ENCODE measurements at places on chromosomes 11 and 22. TPM values are rescaled to one million over a fixed set of nuclear protein-coding genes. Genes with fewer than 3 reads are reported as not detected.

The TRIM6 gene
- not detected for total RNA-seq

The C22orf31 gene
- total RNA-seq = not detected

The YDJC gene
- total RNA-seq = 54.0 TPM

The OPCML gene
- total RNA-seq = not detected

The ARHGAP42 gene
- 0.93 TPM for total RNA-seq

- no peaks in the 10 kb centered on the region for H3K36me3 ChIP-seq
- H3K4me1 ChIP-seq = peaks cover 51% of the 10 kb centered on the region
- DNase-seq = no peak
- H3K27ac ChIP-seq = peak overlapping the region; percentile 90
- no peaks in the 10 kb centered on the region for H3K27me3 ChIP-seq
These were observed 1.2 kb upstream of the CASTOR1 start for GRCh38 chr22:30290342-30291057.

DNA sequence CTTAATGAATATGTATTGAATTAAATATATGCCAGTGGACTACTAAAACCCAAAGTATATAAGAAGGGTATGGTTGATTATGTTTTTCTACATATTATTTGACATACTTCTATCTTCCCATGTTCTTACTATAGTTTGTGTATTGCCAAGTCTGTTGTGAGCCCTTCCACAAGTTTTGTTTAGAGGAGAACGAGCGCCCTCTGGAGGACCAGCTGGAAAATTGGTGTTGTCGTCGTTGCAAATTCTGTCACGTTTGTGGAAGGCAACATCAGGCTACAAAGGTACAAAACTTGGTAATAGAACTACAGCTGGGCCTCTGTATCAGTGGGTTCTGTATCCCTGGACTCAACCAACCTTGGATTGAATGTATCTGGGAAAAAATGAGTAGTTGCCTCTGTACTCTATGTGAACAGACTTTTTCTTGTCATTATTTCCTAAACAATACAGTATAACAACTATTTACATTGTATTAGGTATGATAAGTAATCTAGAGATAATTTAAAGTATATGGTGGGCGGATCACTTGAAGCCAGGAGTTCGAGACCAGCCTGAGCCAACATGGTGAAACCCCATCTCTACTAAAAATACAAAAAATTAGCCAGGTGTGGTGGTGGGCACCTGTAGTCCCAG is 38.7 kb upstream of the TTC36 start:
- peak overlapping the region; percentile 84 for H3K27ac ChIP-seq
- H3K27me3 ChIP-seq = no peaks in the 10 kb centered on the region
- no peak overlapping the region for H3K4me3 ChIP-seq
- peaks cover 15% of the 10 kb centered on the region for H3K36me3 ChIP-seq
- DNase-seq = peak; percentile 80

GRCh38 chr11:117900121-117900648 is 23.7 kb upstream of the FXYD6 start:
- no peaks in the 10 kb centered on the region for H3K36me3 ChIP-seq
- no peaks in the 10 kb centered on the region for H3K27me3 ChIP-seq
- no peak overlapping the region for H3K4me3 ChIP-seq
- H3K27ac ChIP-seq = no peak overlapping the region
- H3K4me1 ChIP-seq = no peaks in the 10 kb centered on the region

DNA sequence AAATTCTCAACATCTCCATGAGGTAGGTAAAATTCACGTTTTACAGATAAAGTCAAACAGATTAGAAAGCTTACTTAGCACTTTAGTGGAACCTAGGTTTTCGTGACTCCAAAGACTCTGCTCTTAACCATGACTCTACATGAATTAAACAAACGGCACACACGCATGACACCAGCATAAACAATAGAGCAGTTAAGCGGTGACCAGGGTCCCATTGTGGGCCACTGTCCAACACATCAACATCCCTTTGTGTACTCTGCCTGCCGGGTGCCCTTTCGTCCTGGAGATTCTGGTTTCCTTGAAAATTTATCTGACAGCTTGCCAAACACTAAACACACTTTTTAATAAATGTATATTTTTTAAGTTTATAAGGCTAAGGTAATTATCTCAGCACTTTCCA is 941.7 kb downstream of the OPCML start:
- H3K27me3 ChIP-seq = peaks cover 20% of the 10 kb centered on the region
- no peaks in the 10 kb centered on the region for H3K36me3 ChIP-seq
- no peak for DNase-seq
- no peaks in the 10 kb centered on the region for H3K4me1 ChIP-seq
- no peak overlapping the region for H3K27ac ChIP-seq
- no peak overlapping the region for H3K4me3 ChIP-seq

- H3K4me1 ChIP-seq = peaks cover 69% of the 10 kb centered on the region
- no peak for DNase-seq
These were observed 18.8 kb upstream of the OR5B21 start for GRCh38 chr11:58526721-58527120.

DNA sequence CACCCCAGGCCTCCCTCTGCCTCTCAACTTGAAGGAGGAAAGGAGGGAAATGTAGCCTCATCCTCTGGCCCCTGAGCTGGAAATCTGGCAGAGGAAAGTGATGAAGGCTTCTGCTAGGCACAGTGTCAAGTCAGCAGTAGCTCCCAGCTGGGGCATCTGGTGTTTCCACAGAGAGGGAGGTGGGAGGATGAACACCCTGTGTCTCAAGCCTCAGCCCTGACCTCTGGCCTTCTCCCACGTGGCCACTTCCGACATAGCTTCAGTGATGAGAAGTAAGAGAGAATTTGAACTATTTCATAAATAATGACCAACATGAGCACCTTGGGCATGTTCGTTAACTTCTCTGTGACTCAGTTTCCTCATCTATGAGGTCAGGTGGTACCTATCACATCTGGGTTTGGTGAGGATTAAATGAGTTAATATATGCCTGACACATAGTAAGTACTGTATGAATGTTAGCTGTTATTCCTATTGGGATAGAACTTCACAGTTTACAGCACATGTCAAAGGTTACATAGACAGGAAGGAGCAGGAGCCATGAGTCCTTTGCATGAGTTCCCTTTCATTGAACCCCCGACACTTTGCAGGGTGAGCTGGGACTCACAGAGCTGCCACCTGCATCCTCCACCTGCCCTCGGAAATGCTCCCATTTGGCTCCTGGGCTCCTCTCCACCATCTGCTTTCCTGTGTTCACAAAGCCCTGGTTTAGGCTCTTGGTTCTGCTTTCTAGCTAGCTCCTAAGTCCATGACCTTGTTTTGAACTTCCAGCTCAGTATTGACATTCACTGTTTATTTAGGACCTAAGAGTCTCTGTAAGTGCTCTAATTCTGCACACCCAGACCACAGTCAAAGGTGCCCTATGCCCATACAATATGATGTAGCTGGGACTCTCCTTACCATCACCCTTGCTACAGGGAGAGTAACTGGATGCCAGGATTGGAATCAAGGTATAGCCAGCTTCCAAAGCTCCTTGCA is 61.7 kb downstream of the CSNK2A3 start:
- H3K4me1 ChIP-seq = no peaks in the 10 kb centered on the region
- no peak overlapping the region for H3K27ac ChIP-seq
- H3K36me3 ChIP-seq = no peaks in the 10 kb centered on the region
- H3K27me3 ChIP-seq = peaks cover 8% of the 10 kb centered on the region
- no peak for DNase-seq
- no peak overlapping the region for H3K4me3 ChIP-seq

DNA sequence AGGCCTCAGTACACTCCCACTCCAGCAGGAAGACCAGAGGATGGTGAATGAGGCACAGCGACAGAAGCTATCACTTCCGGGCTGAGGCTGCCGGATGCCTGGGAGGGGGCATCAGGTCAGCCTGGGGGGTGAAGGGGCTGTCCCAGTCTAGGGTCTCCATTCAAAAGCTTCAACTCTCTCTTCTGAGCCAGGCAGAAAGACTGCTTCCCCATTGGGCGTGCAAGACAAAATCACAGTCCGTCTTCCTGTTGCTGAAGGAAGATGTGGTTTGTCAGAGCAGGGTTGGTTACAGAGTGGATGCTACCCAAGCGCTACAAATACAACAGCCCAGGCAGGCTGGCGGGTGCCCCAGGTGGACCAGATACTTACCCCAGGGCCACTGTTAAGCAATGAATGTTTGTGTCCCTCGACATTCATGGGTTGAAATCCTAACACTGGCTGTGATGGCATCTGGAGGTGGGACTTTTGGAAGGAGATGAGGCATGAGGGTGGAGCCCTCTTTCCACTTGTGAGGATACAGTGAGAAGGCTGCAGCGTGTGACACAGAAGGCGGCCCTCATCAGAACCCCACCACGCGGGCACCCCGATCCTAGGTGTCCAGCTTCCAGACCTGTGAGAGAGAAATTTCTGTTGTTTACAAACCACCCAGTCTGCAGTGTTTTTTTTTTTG is 12.0 kb downstream of the UPK3A start:
- H3K27ac ChIP-seq = peak overlapping the region; percentile 96
- no peaks in the 10 kb centered on the region for H3K27me3 ChIP-seq
- H3K36me3 ChIP-seq = no peaks in the 10 kb centered on the region

- no peaks in the 10 kb centered on the region for H3K4me1 ChIP-seq
- no peak overlapping the region for H3K27ac ChIP-seq
- no peak overlapping the region for H3K4me3 ChIP-seq
These were observed 67.4 kb upstream of the RASSF10 start for GRCh38 chr11:12941671-12942070.

DNA sequence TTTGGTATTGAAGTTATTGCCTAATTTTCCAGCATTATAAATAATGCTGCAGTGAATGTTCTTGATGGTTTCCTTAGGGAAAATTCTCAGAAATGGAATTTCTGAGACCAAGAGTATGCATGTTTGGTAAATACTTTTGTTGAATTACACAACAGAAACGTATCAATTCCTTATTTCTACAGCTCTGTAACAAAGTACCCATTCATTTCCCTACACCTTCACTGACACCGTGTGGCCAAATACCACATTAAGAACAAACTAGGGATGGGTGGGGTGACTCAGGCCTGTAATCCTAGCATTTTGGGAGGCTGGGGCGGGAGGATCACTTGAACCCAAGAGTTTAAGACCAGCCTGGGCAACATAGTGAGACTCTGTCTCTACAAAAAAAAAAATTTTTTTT is 21.8 kb downstream of the MCAM start:
- no peaks in the 10 kb centered on the region for H3K4me1 ChIP-seq
- H3K4me3 ChIP-seq = no peak overlapping the region
- H3K27ac ChIP-seq = no peak overlapping the region
- no peaks in the 10 kb centered on the region for H3K27me3 ChIP-seq

GRCh38 chr11:72309074-72309598 is 65.2 kb upstream of the PHOX2A start:
- no peak overlapping the region for H3K4me3 ChIP-seq
- no peaks in the 10 kb centered on the region for H3K27me3 ChIP-seq
- no peak overlapping the region for H3K27ac ChIP-seq
- no peak for DNase-seq
- H3K36me3 ChIP-seq = peaks cover 14% of the 10 kb centered on the region

- no peak for DNase-seq
- H3K27me3 ChIP-seq = no peaks in the 10 kb centered on the region
- H3K27ac ChIP-seq = no peak overlapping the region
- H3K36me3 ChIP-seq = no peaks in the 10 kb centered on the region
These were observed 164.5 kb downstream of the LUZP2 start for GRCh38 chr11:24661331-24661730.

DNA sequence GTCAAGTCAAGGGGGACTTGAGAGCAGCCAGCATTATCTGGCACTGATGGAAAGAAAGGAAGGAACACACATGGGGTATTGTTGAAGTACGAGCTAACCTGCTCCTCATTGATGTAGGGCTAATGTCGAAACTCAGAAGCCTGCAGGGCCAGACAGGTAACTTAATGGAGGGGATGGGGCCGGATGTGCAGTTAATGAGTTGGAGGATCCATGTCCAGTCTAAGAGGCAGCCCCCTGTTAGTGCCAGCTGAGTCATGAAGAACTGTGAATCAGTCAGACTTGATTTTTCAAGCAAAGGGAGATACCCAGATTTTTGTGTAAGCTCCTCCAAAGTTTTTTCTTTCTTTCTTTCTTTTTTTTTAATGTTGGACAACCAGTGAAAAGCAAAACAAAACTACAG is 65.6 kb downstream of the CECR2 start:
- no peak overlapping the region for H3K27ac ChIP-seq
- H3K27me3 ChIP-seq = peaks cover 11% of the 10 kb centered on the region
- no peak for DNase-seq
- no peak overlapping the region for H3K4me3 ChIP-seq

DNA sequence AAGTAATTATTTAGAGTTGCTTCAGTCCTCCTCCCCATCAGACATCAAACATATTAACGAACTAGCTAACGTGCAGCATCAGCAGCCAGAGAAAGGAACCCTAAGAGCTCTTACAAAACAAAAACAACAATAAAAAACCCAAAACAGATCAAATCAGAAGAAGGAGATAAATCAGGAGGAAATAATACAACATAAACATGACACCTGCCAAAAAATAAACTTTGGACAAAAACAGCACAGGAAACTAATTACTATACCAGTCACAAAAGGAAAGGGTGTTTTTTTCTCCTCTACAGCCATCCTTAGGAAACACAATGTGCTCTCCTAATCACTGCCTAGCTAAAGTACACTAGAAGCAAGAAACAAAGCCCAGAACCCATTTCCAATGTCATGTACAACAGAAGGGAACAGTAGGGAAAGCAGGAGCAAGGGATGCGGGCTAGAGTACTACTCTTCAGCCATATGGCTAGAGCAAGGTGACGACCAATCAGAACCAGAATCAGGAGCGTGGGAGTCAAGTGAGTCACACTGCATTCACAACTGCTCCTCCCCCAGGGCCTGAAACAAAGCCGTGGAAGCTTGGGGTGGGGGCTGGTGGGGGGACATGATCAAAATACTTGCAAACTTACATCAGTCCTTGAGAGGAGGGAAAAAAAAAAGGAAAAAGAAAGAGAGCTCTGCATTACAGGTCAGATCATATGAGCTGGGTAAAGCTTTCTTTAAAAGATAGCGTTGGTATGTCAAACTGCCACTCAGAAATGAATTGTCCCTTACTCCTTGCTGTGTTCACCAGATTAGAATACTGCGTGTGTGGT is 60.4 kb downstream of the LARGE2 start:
- DNase-seq = no peak
- H3K4me3 ChIP-seq = no peak overlapping the region
- H3K27ac ChIP-seq = peak overlapping the region; percentile 62
- peaks cover 10% of the 10 kb centered on the region for H3K4me1 ChIP-seq
- H3K36me3 ChIP-seq = peaks cover 31% of the 10 kb centered on the region

DNA sequence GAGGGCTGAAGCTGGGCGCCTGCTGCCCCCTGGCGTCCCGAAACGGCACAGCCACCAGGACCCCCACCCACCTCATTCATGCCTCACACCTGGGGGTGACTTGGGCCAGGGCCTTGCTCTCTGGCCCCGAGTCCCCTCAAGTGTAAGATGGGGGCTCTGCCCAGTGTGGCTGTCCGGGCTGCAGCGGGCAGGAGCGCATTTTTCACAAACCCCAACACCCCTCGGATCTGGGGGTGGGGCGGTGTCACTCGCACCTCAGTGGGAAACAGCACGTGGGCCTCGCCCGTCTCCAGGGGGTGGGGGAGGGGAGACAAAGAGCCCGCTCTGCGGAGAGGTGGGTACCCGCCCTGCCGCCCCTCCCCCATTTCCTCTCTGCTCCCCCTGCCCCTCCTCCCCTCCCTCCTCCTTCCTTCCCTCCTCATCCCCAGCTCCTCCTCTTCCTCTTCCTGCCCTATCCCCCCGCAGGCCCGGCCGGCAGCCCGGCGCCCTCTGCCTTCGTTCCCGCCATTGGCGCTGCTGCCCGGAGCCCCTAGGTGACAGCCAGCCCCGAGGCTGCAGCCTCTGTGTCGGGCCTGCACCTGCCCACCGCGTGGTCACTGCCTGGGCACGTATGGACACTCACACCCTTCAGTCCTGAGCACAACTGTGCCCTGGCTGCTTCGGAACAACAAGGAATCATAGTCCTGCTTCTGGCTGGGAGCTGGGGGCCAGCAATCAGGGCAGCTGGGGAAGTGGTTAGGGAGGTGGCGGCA is 6.8 kb upstream of the CDKN1C start:
- peak overlapping the region; percentile 81 for H3K27ac ChIP-seq
- H3K4me1 ChIP-seq = peaks cover 28% of the 10 kb centered on the region
- no peaks in the 10 kb centered on the region for H3K36me3 ChIP-seq
- DNase-seq = peak; percentile 34
